Heart left ventricle (tissue), 16 donors: ENCODE measurements at places on chromosomes 5 and 9. TPM values are rescaled to one million over a fixed set of nuclear protein-coding genes. Genes with fewer than 3 reads are reported as not detected.

DNA sequence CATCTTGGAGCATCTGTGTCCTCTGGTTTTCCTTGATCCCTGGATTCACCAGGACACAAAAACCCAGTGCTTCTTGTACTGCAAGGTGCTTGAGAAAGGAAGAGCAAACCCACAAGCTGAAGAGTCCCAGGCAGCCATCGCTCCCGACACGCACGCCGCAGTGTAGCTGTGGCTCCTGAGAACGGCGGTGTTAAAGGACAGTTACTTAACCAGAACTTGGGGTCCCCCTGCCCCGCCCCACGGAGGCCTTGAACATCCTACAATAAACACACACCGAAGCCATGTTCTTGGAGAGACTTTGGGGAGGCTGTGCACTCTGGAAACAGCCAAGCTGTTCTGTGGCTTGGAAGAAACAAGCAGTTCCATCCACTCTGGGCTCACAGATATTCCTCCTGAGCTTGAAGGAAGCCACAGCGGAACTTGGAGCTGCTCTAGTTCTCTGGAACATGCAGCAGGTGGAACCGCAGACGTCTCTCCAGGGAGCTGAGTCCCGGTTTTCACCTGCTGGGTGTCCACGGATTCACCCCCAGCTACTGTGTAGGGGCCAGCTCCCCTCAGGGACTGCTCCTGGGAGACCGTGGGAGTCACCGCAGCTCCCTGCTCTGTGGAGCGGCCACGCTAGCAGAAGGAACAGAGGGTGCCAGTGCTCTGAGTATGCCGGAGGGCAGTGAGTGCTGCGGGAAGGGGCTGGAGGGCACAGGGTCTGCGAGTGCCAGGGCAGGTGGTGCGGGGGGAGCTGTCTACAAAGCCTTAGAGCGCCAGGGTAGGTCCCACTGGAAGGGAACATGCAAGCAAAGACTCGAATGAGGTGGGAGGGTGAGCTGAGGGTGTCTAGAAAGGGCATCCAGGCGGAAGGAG lies 107.3 kb downstream of the ADAMTS2 start:
- no peak for DNase-seq

- DNase-seq, result no peak
Measured at GRCh38 chr9:88458716-88459465, 70.6 kb downstream of the SPIN1 start.

- no peak for DNase-seq
Measured at GRCh38 chr9:76528642-76529190, 69.7 kb downstream of the GCNT1 start.

DNA sequence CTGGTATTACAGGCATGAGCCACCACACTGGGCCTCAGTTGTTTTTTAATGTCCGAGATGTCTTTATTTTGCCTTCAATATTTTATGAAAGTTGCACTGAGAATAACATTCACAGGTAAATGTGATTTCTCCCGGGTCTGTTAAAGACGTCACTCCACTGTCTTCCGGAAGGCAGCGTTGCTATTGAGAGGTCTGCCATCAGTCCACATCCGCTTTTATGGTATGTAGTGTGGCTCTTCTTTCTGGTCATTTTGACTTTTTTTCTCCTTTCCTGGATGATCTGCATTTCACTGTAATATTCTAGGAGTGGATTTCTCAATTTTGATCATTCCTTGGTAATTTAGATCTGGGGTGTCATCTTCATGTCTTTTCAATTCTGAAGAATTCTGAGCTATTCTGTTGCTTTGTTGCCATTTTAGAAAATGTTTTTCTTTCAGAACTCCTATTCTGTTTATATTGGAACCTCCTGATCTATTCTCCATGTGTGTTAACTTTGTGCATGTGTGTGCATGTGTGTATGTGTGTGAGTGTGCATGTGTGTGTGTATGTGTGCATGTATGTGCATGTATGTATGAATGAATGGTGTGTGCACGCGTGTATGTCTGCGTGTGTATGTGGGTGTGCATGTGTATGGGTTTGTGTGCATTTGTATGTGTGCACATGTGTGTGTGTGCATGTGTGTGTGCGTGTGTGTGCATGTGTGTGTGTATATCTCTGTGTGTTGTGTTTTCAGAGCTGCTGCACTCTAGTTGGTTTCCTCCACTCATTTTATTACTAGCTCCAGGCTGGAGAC lies 1.9 kb upstream of the LCN1 start:
- DNase-seq, result no peak

DNA sequence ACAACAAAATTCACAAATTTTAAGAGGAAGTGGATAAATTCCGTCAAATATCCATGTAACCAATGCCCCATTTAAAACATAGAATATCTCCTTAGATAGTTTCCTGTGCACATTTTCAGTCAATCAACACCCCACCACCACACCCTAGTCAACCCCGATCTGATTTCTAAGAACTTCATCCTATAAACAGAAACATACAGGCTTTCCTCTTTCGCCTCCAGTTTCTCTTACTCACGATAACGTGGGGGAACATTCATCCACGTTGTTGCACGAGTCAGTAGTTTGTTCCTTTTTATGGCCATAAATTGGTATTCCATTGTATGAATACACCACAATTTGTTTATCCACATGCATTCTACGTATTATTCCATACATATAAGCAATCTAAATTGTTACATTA lies 35.6 kb upstream of the TRIO start:
- no peak for DNase-seq

DNA sequence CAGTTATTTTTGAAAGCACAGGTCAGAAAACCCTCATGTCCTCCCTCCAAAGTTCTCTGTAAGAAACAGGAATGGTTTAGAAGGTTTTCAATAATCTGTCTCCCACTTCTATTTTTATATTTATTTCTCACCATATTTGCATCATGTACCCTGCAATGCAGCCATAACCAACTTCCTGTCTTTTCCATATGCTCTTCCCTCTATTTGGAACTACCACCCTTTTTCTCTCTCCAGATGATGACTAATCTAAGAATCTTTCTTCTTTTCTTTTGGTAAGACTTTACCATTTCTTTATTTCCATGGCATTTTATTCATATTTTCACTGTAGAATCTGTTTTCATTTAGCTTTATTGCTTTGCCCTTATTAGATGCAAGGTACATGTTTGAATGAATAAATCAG lies 33.9 kb downstream of the MAN2A1 start:
- no peak for DNase-seq

GRCh38 chr9:137387114-137387890 lies 35.7 kb downstream of the EXD3 start:
- DNase-seq, result no peak

DNA sequence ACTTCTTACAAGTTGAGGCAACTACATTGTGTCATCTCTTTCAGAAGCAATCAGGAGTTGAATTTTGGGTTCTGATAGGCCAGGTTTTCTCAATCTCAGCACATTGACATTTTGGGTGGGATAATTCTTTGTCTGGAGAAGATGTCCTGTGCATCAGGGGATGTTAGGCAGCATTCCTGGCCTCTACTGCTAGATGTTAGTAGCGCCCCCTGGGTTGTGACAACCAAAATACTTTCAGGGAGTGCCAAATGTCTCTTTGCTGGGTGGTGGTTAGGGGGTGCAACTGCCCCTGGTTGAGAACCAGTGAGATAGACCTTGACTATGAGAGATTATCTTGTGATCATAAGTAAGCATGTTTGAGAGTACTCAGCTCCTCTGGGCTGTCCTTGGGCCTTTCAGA lies 164.3 kb upstream of the KLF9 start:
- DNase-seq, result no peak

DNA sequence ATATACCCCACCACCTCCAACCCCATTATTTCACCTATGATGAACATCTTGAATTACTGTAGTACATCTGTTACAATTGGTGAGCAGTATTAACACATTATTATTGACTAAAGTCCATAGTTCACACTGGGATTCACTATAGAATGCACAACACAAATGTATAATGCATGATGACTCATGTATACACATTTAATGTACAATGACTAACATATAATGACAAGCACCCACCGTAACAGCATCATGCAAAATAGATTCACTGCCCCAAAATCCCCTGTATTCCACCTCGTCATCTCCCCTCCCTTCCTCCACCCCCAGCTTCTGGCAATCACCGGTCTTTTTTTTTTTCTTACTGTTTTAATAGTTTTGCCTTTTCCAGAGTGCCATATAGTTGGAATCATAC lies 47.1 kb upstream of the NEK6 start:
- no peak for DNase-seq

GRCh38 chr9:109906766-109907382 lies 126.9 kb downstream of the PALM2AKAP2 start:
- no peak for DNase-seq

- DNase-seq, result peak; percentile 32
Measured at GRCh38 chr9:107043886-107044285, 180.9 kb downstream of the ZNF462 start.

DNA sequence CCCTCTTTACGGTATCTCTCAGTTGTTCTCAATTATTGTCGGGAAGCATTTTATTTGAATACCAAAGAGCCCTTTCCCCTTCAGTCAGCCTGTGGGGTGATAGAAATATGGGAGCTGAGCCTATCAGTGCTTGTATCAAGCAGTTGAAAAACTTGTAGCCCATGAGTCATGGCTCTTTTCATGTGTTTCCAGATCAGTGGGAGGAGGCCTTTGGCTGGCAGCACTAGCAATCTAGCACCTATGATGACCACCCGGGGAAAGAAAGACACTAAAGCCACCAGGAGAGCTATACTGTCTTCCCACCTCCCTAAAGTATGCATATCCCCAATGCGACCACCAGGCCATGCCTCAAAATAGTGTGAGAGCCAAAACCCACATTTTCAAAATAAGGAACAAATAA lies 696.9 kb upstream of the C9orf72 start:
- DNase-seq, result no peak

DNA sequence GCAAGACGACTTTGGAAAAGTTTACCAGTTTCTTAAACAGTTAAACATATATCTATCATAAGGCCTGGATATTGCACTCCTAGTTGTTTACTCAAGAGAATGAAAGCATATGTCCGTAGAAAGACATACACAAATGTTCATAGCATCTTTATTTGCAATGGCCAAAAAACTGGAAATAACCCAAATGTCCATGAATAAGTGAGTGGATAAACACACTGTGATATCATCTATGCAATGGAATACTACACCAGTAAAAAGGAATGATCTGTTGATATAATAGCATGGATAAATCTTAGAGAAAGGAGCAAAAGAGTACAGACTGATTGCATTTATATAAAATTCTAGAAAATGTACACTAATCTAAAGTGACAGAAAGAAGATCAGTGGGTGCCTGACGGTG lies 28.0 kb upstream of the VCAN start:
- no peak for DNase-seq

DNA sequence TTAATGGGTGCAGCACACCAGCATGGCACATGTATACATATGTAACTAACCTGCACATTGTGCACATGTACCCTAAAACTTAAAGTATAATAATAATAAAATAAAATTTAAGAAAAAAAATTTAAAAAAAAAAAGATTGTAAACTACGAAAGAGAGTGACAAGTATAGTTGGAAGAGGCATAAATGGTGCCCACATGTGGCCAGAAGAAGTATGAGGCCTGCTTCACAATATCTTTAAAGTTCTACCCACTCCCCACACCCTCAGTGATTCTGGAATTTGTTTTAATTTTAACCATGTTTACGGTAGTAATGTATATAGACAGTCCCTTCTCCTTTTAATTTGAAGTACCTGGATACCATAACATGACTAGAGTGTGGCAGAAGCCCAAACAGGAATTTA lies 172.7 kb downstream of the CHSY3 start:
- no peak for DNase-seq

GRCh38 chr9:36517131-36517530 lies 55.6 kb upstream of the MELK start:
- DNase-seq, result no peak

DNA sequence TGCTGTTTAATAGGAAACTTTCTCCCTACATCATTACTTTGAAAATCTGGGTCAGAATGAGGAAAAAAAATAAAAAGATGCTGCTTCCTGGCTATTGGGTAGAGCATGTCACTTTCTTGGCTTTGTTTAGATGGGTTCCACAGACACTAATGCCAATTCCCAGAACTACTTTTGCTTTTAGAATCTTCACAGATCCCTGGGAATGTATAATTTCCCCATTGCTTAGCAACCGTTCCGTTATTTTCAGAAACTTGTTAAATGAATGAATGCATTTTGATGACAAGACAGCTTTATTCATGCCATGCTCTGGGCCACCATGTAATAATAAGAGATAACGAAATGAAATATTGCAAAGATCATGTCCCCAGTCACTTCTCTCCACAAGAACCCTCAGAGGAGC lies 126.5 kb upstream of the TRPC7 start:
- no peak for DNase-seq

DNA sequence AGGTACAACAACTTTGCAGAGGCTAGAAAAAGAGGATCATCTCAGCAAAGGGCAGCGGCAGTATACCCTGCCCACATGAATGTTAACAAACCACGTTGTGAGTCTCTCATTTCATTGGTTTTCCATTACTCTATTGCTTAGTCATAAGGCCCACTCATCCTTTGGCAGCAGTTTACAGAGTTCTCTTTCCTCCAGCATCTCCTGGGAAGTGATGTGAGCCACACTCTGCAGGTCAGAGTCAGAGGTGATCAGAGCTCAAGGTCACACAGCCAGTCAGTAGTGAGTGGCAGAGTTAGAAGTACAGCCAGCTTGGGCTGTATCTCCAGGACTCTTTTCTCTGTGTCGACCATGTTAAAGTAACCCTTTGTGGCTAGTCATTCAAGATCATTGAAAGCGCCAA lies 599.6 kb upstream of the GRAMD2B start:
- DNase-seq, result no peak

GRCh38 chr9:115107701-115108100 lies 10.3 kb downstream of the TNC start:
- DNase-seq, result no peak

DNA sequence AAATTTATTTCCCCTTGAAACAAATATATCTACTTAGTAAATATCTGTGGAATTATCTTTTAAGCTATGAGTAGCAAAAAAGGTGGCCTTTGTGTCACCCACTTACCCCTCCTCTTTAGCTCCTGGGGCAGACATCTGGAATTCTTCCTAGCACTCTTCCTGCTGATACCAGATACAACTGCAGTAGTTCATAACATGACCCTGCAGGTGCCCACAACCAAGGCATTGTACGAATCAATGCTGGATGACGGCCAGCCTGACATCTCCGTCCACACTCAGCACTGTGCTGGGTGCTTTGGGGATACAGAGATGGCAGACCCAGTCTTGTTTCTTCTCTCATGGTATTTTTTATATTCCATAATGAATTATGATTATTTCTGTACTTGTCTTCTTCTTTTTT lies 152.3 kb downstream of the GOLPH3 start:
- no peak for DNase-seq

GRCh38 chr9:1221298-1221697 lies 171.1 kb downstream of the DMRT2 start:
- no peak for DNase-seq

GRCh38 chr5:35785601-35786085 lies 71.0 kb upstream of the IL7R start:
- no peak for DNase-seq

- DNase-seq, result no peak
Measured at GRCh38 chr5:139903795-139904565, 108.4 kb downstream of the PSD2 start.

- DNase-seq, result no peak
Measured at GRCh38 chr9:8494571-8494970, 695.0 kb upstream of the DMAC1 start.

The HTR1A gene
- not detected for polyA plus RNA-seq

The FST gene
- polyA plus RNA-seq, result 0.22 TPM

The PCDHA9 gene
- not detected for polyA plus RNA-seq

The TMC1 gene
- polyA plus RNA-seq, result not detected
